Upper lobe of left lung (tissue), 6 donors: ENCODE measurements at places on chromosomes 3 and 15. TPM values are rescaled to one million over a fixed set of nuclear protein-coding genes. Genes with fewer than 3 reads are reported as not detected.

- no peaks in the 10 kb centered on the region for H3K27me3 ChIP-seq
- DNase-seq, result no peak
- H3K36me3 ChIP-seq, result no peaks in the 10 kb centered on the region
- no peaks in the 10 kb centered on the region for H3K4me1 ChIP-seq
- no peak overlapping the region for H3K27ac ChIP-seq
- no peak overlapping the region for H3K4me3 ChIP-seq
Observed at GRCh38 chr3:78086150-78086549, 1046.3 kb downstream of the ROBO2 start.

DNA sequence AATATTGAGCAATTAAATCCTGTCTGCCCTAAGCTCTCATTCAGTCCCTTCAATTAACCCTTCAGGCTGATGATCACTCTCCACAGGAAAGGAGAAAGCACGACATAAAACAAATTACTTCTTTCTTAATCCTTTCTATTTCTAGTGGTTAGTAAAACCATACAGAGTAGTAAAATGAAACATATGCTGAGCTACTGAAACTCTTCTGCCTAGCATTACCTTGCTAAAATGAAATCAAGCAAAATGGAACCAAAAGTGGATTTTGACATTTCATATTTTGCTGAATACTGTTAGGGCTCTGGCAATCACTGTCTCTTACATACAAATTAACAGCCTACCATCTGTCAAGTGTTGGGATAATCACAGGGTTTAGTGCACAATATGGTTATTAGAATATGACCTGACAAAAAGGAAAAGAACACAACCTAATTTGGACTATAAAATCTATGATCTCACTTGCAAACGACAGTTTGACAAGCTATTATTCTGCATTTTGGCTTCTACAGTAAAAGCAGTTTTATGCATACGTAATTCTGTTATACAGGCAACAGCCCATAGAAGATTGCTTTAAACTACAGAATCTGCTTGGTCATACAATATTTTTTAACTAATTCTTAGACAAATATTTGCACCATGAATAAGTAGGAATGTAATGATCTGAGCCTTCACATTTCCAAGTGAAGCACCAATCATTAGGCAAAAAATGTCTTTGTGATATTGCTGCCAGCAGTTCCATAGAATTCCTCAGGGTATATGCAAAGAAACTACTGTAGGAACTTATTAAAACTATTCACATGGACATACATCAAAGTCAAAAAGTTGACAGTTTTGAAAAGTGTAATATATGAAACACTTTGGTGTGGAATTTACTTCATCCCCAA, 105.0 kb downstream of the FHIT start:
- no peak overlapping the region for H3K4me3 ChIP-seq
- no peak for DNase-seq
- H3K36me3 ChIP-seq, result no peaks in the 10 kb centered on the region
- no peaks in the 10 kb centered on the region for H3K27me3 ChIP-seq

DNA sequence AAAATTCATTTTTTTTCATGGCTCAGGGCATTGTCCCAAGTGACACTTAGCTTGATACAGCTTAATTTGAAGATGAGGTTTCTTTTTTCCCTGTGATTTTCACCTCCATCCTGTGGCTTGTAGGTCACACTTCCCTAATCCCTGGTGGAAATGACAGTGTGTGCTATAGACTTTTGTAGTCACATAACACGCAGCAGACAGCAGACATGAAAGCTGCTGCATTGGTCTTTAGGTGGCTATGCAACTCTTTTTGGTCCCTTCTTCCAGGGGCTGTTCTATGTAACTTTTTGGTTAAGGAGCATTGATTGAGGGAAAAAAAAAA, 38.8 kb downstream of the TRAK1 start:
- H3K27ac ChIP-seq, result no peak overlapping the region
- no peaks in the 10 kb centered on the region for H3K4me1 ChIP-seq
- no peaks in the 10 kb centered on the region for H3K36me3 ChIP-seq
- no peak overlapping the region for H3K4me3 ChIP-seq
- H3K27me3 ChIP-seq, result no peaks in the 10 kb centered on the region

The DCBLD2 gene
- 37.2 TPM for total RNA-seq

DNA sequence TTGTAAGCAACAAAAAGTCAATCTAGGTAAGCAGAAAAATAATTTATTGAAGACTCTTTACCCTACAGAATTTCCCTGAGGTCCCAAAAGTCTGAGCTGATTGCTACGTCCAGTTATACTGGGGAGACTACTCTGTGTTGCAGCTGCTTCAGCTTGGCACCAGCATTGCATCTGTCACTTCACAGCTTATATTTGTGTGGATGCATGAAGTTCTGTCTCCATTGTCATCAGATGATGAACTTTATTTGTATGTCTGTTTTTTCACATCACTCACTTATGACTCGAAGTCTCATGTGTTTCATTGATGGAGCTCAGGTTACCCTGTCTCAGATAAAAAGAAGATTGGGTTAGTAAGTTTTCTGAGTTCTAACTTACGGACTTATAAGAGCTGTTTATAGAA, 75.3 kb upstream of the LRRFIP2 start:
- H3K36me3 ChIP-seq, result peaks cover 23% of the 10 kb centered on the region
- H3K4me3 ChIP-seq, result no peak overlapping the region
- no peaks in the 10 kb centered on the region for H3K27me3 ChIP-seq
- H3K27ac ChIP-seq, result no peak overlapping the region
- H3K4me1 ChIP-seq, result peaks cover 51% of the 10 kb centered on the region

DNA sequence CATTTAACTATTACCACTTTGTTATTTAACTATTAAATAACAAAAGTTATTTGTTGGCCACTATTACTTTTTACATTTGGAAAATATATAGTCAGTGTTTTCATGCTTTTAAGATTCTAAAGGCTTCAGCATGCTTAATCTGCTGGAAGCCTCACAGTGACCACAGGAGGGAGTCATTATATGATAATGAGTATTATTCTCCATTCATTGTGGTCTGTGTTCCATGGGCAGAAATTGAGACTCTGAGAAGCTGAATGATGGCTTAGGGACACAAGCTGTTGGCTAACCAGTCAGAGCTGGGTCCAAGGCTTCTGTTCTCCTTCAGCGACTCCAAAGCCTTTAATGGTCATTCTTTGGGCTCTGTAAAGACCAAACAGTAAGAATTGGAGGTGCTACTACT, 64.7 kb downstream of the BFSP2 start:
- H3K27ac ChIP-seq, result no peak overlapping the region
- no peaks in the 10 kb centered on the region for H3K27me3 ChIP-seq
- no peak overlapping the region for H3K4me3 ChIP-seq

The PSMD2 gene
- 178 TPM for total RNA-seq

DNA sequence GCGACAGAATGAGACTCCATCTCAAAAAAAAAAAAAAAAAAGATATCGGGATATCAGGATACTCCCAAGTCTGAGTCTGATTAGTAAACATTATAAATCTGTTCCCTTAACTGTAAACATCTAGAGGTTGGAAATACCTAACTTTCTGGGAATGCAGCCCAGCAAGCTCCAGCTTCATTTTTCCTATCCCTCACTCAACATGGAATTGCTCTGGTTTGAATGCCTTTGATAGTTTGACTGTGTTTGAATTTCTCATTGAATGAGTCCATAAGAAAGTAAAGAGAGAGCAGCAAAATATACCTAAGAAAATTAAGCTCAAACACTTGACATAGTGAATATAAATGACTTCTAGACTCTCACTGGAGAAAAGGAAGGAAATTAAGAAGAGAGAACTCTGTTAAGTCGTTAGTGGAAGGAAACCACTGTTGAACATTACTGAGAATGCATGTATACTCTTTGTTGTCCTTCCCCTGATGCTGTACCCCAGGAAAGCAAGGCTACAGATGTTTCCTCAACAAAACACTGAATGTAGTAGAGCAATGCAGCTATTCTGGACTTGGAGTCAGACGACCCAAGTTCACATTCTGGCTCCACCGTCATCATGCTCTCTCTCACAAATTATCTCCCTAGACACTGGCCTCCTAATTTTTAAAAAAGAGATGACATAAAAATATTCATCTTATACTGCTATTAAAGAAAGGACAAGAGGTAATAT, 62.4 kb downstream of the CD200 start:
- no peak overlapping the region for H3K4me3 ChIP-seq
- H3K27me3 ChIP-seq, result no peaks in the 10 kb centered on the region
- peaks cover 4% of the 10 kb centered on the region for H3K4me1 ChIP-seq
- H3K36me3 ChIP-seq, result no peaks in the 10 kb centered on the region
- DNase-seq, result no peak
- peak overlapping the region; percentile 23 for H3K27ac ChIP-seq

The VWA5B2 gene
- 0.51 TPM for total RNA-seq

DNA sequence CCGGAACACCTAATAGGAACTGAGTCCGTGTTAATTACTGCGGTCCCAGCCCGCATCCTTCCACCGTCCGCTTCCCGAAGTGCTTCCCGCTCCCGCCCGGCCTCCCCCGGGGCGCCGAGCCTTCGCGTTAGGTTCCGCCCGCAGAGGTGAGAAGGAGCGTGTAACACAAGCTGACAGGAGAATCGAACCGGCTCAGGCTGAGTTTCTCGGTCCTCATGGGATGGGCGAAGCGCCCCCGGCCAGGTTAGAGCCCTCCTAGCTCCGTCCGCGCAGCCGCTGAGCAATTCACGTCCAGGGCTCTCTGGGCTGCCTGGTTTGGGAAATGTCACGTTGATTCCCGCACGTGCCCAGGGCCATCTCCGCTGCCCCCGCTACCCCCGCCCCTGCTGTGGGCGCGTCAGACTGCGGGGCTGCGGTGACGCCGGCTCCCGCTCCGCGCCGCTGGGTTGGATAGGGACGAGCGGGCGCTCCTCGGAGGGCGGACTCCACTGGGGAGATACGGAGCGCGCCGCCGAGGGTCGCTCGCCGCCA, 954 bp downstream of the CLDN11 start:
- H3K36me3 ChIP-seq, result no peaks in the 10 kb centered on the region
- peaks cover 20% of the 10 kb centered on the region for H3K4me1 ChIP-seq
- H3K27me3 ChIP-seq, result no peaks in the 10 kb centered on the region
- H3K4me3 ChIP-seq, result peak overlapping the region; percentile 54

DNA sequence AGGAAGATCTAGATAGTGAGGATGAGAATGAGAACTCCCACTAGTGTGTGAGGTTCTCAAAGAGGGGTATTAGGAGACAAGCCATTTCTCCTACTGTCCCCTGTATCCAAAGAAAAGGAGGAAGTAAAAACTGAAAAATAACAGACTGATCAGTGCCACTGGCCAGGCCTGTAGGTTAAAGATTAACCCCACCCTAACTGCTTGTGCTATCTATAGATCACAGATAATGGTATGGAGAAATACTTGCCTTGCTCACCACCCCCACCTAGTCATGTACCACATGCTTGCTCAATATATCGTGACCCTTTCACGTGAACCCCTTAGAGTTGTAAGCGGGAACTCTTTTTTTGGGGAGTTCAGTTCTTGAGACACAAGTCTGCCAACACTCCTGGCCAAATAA, 519.7 kb upstream of the FRG2C start:
- no peak overlapping the region for H3K4me3 ChIP-seq
- no peak for DNase-seq
- no peaks in the 10 kb centered on the region for H3K4me1 ChIP-seq
- H3K36me3 ChIP-seq, result no peaks in the 10 kb centered on the region
- H3K27me3 ChIP-seq, result no peaks in the 10 kb centered on the region

- no peak overlapping the region for H3K4me3 ChIP-seq
- no peaks in the 10 kb centered on the region for H3K36me3 ChIP-seq
- H3K27ac ChIP-seq, result no peak overlapping the region
- DNase-seq, result no peak
Observed at GRCh38 chr15:93553167-93553935, 464.3 kb upstream of the RGMA start.

GRCh38 chr3:25982756-25983155, 192.9 kb downstream of the OXSM start:
- H3K27ac ChIP-seq, result no peak overlapping the region
- no peak overlapping the region for H3K4me3 ChIP-seq
- no peaks in the 10 kb centered on the region for H3K36me3 ChIP-seq
- H3K4me1 ChIP-seq, result no peaks in the 10 kb centered on the region
- no peaks in the 10 kb centered on the region for H3K27me3 ChIP-seq

The INSYN1 gene
- 4.2 TPM for total RNA-seq

The LMLN gene
- total RNA-seq, result 11.3 TPM

DNA sequence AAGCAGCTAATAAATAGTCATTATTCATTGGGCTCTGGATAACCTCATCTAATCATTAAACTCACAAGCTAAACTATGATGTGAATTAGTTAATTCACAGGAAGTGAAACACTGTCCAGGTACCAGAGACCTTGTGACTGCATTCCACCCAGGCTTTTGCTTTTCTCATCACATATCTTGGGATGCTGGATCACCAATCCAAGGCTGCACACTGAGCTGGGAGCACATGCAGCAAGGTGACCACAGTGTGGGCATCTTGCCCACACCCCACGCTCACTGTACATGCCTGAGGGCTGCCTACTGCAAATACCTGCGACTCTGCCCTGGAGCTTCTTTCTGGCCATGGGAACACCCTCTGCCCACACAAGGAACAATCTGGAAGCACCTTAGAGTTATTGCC, 40.6 kb upstream of the TNFAIP8L3 start:
- no peak overlapping the region for H3K27ac ChIP-seq
- H3K27me3 ChIP-seq, result no peaks in the 10 kb centered on the region
- DNase-seq, result no peak
- peaks cover 4% of the 10 kb centered on the region for H3K4me1 ChIP-seq

The NPAP1 gene
- not detected for total RNA-seq

DNA sequence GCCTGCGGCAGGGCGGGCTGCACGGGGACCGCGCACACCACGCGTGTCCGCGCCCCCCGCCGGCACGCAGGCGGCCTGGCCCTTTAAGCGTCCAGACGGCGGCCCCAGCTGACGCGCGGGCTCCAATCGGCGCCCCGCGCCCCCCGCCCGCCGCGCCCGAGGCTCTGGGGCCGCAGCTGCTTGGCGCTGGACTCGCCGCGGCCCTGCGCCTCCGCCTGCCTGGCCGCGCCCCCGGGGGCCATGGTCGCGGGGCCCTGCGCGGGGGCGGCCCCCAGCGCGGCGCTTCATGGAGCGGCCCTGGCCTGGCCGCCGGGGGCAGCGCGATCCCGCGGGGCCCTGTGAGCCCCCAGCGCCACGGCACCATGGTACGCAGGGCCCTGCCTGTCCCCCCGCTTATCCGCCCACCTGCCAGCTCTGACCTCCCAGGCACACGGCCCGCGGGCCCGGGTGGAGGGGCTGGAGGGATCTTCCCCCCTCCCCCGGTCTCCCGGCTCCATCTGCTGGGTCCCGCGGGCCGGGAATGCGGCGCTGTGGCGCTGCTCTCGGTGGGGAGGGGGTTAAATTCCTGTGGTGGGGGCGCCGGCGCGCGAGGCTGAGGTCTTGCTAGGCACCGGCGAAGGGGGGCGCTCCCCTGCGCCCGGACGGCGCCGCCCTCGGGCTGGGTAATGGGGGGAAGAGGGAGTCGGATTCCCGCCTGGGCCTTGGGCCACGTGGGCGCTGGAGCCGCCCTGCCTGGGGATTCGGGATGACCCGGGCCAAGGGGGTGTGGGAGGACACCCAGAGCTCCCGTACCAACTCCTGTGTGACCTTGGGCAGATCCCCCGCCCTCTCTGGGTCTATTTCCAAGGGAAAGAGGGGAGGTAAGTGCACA, 1.1 kb downstream of the ZBTB47 start:
- H3K27ac ChIP-seq, result peak overlapping the region; percentile 96
- DNase-seq, result peak; percentile 93
- H3K36me3 ChIP-seq, result peaks cover 14% of the 10 kb centered on the region
- peaks cover 33% of the 10 kb centered on the region for H3K4me1 ChIP-seq

The SMCO1 gene
- total RNA-seq, result not detected

The PROK2 gene
- 6.8 TPM for total RNA-seq

GRCh38 chr3:48334605-48335004, 1.1 kb upstream of the SPINK8 start:
- no peak for DNase-seq
- no peak overlapping the region for H3K4me3 ChIP-seq
- H3K27me3 ChIP-seq, result no peaks in the 10 kb centered on the region
- peaks cover 3% of the 10 kb centered on the region for H3K4me1 ChIP-seq

The SLC22A14 gene
- not detected for total RNA-seq

GRCh38 chr3:96977671-96978070, 163.3 kb downstream of the EPHA6 start:
- no peak for DNase-seq
- H3K36me3 ChIP-seq, result no peaks in the 10 kb centered on the region
